Mesenchymal stem cell (in vitro differentiated cells and primary cell): ENCODE measurements at places on chromosomes 5 and 9.

- H3K27ac ChIP-seq, result no peak overlapping the region
- no peaks in the 10 kb centered on the region for H3K4me1 ChIP-seq
- H3K4me3 ChIP-seq, result no peak overlapping the region
- no peaks in the 10 kb centered on the region for H3K36me3 ChIP-seq
- no peaks in the 10 kb centered on the region for H3K27me3 ChIP-seq
Observed at GRCh38 chr5:154722936-154723335, 32.2 kb upstream of the LARP1 start.

DNA sequence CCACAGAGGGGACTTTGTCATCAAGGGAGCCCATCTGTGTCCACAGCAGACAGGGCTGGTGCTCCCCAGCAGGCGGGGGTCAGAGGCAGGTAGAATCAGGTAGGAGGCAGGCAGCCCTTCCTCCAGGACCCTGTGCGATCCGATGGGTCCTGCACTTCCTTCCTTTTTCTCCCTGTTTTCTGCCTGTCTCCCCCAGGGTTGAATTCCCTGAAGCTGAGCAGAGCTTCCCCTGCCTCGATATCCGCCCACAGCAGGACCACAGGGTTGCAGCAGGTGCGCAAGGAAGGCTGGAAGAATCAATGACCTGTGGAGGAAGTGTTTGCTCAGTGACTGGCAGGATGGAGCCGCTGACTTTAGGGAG, 69.2 kb downstream of the MRPL36 start:
- no peak for DNase-seq
- peaks cover under 1% of the 10 kb centered on the region for H3K4me1 ChIP-seq
- H3K27me3 ChIP-seq, result peaks cover 13% of the 10 kb centered on the region
- H3K27ac ChIP-seq, result no peak overlapping the region
- H3K4me3 ChIP-seq, result no peak overlapping the region

- no peak for DNase-seq
- H3K4me3 ChIP-seq, result no peak overlapping the region
- peaks cover 12% of the 10 kb centered on the region for H3K4me1 ChIP-seq
- no peaks in the 10 kb centered on the region for H3K36me3 ChIP-seq
Observed at GRCh38 chr5:1443991-1444360, 1.3 kb downstream of the SLC6A3 start.

- no peak overlapping the region for H3K27ac ChIP-seq
- H3K4me3 ChIP-seq, result no peak overlapping the region
- H3K27me3 ChIP-seq, result no peaks in the 10 kb centered on the region
- no peak for DNase-seq
Observed at GRCh38 chr5:9140711-9141110, 405.2 kb downstream of the SEMA5A start.

GRCh38 chr5:56160723-56161438, 72.2 kb downstream of the ANKRD55 start:
- DNase-seq, result no peak
- H3K36me3 ChIP-seq, result no peaks in the 10 kb centered on the region
- no peak overlapping the region for H3K27ac ChIP-seq
- H3K27me3 ChIP-seq, result no peaks in the 10 kb centered on the region

- no peaks in the 10 kb centered on the region for H3K4me1 ChIP-seq
- no peak overlapping the region for H3K27ac ChIP-seq
- H3K27me3 ChIP-seq, result no peaks in the 10 kb centered on the region
- no peak for DNase-seq
- H3K4me3 ChIP-seq, result no peak overlapping the region
Observed at GRCh38 chr5:159471904-159472303, 141.6 kb upstream of the IL12B start.

GRCh38 chr5:71828291-71829040, 109.4 kb downstream of the CARTPT start:
- no peak overlapping the region for H3K27ac ChIP-seq
- no peaks in the 10 kb centered on the region for H3K36me3 ChIP-seq
- H3K4me1 ChIP-seq, result no peaks in the 10 kb centered on the region
- H3K27me3 ChIP-seq, result no peaks in the 10 kb centered on the region

- H3K4me3 ChIP-seq, result no peak overlapping the region
- H3K36me3 ChIP-seq, result no peaks in the 10 kb centered on the region
- no peak overlapping the region for H3K27ac ChIP-seq
- H3K4me1 ChIP-seq, result no peaks in the 10 kb centered on the region
- peaks cover 5% of the 10 kb centered on the region for H3K27me3 ChIP-seq
Observed at GRCh38 chr9:110183208-110184145, 24.5 kb downstream of the C9orf152 start.
